Hematopoietic multipotent progenitor cell treated with erythropoietin and hydrocortisone succinate and interleukin-3 and kit ligand, for 4 days (in vitro differentiated cells): ENCODE measurements at places on chromosomes 5 and 9.

DNA sequence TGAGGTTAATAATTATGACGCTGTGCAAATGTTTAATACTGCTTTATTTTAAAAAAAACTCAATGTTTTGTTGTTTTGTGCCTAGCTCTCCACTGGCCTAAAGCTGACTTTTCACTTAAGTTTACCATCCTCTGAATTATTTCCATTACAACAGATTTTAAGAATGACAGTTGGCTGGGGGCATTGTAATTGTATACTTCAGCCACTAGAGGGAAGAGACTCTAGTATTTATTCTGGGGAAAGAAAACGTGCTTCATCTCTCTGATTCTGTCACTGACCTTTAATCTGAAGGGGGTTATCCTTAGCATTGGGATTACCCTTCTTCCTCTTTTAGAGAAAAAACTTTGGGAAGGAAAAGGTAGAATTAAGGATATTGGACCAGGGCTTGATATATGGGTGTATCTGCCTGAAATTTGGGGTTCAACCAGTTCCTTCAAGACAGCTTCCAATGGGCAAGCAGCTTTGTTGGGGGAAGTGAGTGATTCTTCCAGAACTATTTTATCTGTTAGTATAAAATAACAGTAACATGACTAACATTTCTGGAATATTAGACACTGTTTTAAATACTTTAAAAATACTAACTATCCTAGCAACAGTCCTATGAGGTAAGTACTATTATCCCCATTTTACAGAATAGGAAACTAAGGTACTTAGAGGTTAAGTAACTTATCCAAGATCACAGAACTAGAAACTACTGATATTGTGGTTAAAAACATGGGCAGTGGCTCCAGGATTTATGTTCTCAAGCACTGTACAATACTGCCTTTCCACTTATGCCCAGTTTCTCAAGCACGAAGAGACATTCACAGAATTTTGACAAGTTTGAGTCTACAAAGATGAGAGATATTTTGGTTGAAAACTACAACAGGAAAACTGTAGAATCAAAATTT lies 208.4 kb downstream of the CD180 start:
- peak; percentile 79 for DNase-seq

DNA sequence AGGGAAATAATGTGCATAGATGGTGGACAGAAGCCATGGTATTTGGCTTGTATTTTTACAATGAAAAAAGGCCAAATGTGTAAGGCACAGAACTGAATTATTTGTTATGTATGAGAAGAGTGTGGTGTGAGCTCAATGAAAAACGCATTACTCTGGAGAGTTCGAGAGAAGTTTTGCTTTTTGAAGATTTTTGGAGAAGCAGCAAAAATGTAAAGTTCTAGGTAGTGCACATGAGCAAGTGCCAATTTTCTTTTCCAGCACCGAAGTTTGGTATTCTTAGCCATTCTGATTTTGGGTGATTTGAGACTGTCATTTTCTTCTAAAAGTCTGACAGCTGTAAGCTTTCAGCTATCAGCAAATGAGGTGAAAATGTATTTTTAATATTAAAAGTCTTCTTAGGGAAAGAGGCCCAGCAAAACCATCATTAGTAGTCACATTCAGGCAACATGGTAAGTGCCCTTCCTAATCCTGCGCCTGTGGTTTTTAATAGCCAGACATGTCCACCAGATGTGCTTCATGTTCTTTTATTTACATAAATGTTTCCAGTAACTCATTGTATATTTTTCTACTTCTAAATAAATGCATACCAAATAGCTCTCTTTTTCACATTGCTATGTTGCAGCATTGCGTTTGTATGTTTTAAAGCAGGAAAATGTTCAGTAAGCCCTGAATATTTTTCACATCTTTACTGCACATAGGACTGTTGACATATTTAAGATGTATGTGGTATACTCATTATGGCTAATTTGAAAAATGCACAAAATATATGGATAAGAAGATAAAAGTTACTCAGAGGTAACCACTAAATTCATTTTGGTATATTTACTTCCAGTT lies 50.4 kb downstream of the RASGRF2 start:
- no peak for DNase-seq

DNA sequence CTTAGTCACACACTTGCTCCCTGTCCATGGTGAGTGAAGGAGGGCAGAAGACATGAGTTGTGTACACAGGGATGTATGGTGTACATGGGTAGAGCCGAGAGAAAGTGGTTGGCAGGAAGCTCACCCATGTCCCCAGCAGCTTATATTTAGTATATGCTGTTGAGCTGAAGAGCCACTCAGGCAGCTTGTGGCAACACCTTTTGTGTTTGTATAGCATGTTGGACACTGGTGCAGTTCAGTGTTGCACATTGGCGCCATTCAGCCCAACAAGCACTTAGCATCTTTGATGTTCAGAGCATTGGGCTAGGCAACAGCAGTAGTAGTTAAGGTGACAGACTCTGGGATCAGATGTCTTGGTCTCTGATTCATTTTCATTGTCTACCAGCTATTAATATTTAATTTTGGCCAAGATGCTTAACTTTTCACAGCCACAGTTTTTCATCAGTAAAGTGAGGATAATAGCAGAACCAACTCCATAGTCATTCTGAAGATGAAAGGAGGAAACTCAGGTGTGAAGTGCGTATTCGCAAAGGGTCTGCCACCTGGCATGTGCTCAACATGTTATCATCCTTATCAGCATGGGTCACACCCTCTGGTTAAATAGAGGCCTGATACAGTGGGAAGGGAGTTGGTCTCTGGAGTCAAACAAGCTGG lies 184.8 kb downstream of the NR3C1 start:
- DNase-seq, result no peak

- no peak for DNase-seq
Observed at GRCh38 chr5:16457853-16458252, 7.7 kb downstream of the ZNF622 start.

DNA sequence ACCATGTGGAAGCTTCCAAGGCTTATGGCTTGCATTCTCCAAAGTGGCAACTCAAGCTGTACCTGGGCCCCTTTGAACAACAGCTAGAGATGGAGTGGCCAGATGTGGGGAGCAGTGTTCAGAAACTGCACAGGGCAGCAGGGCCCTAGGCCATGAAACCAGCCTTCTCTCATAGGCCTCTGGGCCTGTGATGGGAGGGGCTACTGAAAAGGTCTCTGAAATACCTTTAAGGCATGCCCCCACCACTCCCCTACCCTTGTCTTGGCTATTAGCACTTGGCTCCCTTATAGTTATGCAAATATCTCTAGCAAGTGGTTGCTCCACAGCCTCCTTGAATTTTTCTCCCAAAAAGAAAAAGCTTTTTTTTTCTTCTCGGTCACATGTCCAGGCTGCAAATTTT lies 1014.6 kb downstream of the DTWD2 start:
- DNase-seq, result no peak

DNA sequence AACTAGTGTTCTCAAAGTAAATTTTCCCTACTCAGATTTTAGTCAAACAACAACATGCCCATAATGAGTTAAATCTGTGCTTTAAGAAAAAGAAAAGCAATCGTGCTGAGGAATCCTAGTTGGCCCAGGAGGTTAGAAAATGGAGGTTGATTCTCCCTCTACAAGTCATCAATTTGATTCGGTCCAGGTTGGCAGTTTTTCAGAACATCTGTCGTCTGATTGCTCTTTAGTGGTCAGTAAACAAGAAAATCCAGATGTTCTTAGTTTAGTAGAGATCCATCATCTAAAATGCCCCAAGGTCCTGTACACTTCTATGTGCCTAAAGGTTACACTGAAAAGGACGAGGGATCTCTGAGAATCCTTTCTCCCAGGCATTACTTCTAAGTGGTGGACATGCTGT lies 659.2 kb downstream of the MTRR start:
- no peak for DNase-seq

GRCh38 chr5:78887384-78888118 lies 97.6 kb downstream of the ARSB start:
- DNase-seq, result peak; percentile 44

GRCh38 chr9:107242073-107243030 lies 40.7 kb upstream of the RAD23B start:
- DNase-seq, result no peak

GRCh38 chr5:56154732-56155484 lies 78.2 kb downstream of the ANKRD55 start:
- DNase-seq, result peak; percentile 61

- peak; percentile 58 for DNase-seq
Observed at GRCh38 chr9:135961811-135962695, 880 bp upstream of the UBAC1 start.

DNA sequence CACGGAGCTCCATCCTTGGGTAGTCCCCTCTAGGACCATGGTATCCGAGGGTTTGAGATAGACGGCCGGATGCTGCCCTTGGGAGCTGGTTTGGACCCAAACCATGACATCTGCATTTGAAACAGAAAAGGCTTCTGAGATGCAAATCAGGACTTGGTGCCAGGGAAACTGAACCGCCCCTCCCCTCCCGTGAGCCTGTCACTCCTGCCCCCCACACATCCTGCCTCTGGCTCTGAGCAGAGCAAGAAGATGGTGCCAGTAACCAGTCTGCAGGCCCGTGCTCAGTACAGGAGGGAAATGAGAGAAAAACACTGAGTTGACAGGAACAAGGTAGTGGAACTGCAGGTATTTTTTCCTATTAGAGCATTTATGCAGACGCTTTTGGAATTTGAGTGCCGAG lies 18.6 kb downstream of the ARPC5L start:
- DNase-seq, result no peak
